Common myeloid progenitor, CD34-positive (primary cell): ENCODE measurements at places on chromosomes 1 and 21.

- DNase-seq: no peak
Measured at GRCh38 chr1:37259019-37259418, 215.4 kb upstream of the ZC3H12A start.

- no peak for DNase-seq
Measured at GRCh38 chr1:98496256-98496995, 165.1 kb upstream of the SNX7 start.

DNA sequence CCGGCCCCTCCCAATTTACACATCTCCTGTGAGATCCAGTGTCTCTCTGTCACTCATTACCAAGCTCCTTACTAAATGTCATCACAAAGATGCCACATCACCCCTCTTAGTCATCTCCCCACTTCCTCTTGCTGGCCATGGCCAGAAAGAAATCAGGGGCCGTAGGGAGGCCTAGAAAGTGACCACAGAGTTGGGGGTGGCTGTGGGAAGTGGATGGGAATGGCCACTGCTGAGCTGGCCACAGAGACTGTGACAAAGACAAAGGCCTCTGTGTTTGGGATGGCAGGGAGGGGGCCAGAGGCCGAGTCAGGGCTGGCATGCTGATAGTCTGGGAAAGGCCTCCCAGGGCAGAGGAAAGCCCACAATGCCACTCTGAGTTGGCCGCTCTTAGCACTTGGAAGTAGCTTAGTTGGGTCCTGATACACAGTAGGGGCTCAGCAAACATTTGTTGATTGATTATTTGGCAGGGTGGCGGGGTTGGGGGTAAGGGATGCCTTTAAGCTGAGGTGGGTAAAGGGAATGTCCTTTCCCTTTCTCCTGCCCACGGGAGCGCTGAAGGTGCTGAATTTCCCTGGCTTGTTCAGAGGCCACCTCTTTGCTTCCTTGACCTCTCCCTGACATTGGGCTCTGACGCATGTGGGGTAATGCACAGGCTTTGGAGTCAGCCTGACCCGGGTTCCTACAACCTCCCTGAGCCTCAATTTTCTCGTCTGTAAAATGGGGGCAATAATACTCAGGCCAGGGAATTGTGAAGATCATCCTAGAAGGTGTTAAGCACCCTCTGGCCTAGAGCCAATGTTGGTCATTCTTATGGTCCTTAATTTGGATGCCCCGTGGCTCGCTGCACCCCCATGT is 13.2 kb downstream of the NAV1 start:
- no peak for DNase-seq

- DNase-seq: no peak
Measured at GRCh38 chr1:3928586-3928985, 28.5 kb upstream of the C1orf174 start.

- peak; percentile 42 for DNase-seq
Measured at GRCh38 chr1:93528412-93528811, 80.5 kb downstream of the FNBP1L start.

- no peak for DNase-seq
Measured at GRCh38 chr1:81449786-81450185, 350.9 kb upstream of the ADGRL2 start.

- DNase-seq: no peak
Measured at GRCh38 chr21:39061766-39062165, 121.5 kb downstream of the PSMG1 start.

- DNase-seq: no peak
Measured at GRCh38 chr1:6907676-6908434, 122.6 kb downstream of the CAMTA1 start.

DNA sequence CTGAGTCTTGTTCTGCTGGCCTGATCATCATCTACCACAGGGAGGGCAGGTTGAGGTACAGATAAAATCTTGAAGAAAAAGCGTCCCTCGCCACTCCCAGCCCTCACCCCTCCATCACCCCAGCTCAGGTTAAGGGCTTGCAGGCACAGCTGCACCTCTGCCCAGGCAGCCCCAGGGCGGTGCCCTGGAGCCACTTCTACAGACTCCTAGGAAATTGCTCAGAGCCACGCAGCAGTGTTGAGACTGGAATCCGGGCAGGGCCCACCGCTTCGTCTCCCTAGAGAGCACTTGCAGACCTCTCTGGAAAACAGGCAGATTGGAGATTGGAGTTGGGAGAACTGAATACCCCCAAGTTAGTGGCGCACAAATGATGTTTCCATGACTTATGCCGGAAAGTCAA is 35.3 kb downstream of the VN1R5 start:
- no peak for DNase-seq

- DNase-seq: no peak
Measured at GRCh38 chr1:55700359-55701130, 485.4 kb upstream of the USP24 start.

DNA sequence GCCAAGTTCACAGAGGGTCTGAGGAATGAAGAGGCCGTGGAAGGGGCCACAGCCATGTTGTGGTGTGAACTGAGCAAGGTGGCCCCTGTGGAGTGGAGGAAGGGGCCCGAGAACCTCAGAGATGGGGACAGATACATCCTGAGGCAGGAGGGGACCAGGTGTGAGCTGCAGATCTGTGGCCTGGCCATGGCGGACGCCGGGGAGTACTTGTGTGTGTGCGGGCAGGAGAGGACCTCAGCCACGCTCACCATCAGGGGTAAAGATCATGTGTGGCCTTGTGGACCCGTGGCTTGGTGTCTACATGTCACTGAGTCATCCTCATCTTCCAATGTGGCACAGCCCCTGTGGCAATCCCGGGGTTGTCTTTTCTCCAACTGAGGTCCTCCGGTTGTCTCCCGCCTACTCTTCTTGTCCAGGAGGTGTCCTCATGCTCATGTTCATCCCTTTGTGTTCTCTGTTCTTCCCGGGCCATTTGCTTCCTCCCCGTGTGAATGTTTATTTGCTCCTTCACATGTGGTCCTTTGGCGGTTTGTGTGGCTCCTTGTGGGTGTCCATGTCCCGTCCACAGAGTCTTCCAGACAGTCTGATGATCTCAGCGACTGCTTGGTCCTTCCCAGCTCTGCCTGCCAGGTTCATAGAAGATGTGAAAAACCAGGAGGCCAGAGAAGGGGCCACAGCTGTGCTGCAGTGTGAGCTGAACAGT is 84.2 kb downstream of the OBSCN start:
- no peak for DNase-seq

DNA sequence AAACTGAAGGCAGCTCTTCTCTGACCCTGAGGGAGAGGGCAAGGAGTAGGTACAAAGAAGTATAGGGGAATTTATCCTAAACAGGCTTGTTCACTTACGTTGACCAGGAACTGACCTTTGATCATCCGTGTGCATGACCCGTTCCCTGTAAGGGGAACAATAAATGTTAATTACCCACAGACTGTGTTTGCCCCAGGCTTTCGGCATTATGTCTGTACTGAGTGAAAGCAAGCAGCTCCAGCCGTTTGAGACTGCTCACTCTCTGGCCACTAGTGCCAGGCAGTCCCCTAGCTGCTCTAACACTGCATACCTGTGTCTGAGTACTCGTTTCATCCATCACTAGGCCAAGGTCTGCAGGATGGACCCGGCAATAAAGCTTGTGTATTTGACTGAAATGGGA is 1365.3 kb downstream of the NCAM2 start:
- no peak for DNase-seq

DNA sequence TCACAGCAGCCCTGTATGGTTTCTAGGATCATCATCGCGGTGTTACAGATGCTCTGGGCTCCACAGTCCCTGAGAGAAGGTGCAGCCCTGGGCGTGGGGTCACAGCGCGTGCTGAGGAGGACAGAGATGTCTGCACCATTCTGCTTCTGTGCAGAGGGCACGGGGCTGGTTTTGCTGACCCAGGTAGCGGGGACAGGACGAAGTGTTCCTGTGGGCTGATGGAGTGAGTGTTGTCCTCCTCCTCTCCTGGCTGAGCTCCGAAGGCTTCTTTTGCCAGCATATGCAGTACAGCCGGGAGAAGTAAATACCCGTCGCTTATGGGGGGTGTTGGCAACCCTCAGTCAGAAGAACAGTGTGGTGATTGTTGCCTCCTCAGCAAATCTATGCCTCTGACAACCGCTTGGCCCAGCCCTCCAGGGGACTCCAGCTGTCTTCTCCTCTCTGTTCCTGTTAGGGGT is 101.5 kb downstream of the DDX20 start:
- DNase-seq: no peak

DNA sequence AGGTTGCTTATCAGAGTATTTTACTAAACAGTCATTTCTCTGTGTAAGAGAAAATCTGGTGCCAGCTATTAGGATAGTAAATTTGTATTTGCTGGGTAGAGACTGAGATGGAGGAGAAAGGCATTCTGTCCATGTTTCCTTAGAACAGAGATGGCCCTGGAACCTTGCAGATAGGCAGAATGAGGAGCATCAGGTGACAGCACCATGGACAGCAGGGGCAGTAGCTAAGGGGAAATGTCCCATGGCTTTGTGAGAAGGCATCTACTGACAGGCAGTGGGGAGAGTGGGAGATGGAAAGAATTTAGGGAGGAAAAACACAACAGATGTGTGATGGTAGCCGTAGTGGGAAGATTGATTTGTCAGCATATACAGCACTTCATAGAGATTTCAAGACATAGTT is 105.0 kb downstream of the PRRX1 start:
- no peak for DNase-seq

GRCh38 chr1:200184196-200184595 is 156.7 kb downstream of the NR5A2 start:
- peak; percentile 91 for DNase-seq

GRCh38 chr1:37634244-37634991 is at the start of gene RSPO1:
Gene RSPO1, minus strand, starts transcription at chr1:37634892. Its CDS starts 5,231 bp downstream, at chr1:37629661.
- peak; percentile 26 for DNase-seq

GRCh38 chr1:14713077-14713476 is 114.6 kb downstream of the KAZN start:
- DNase-seq: no peak

- DNase-seq: no peak
Measured at GRCh38 chr21:39318091-39318959, 4.9 kb upstream of the BRWD1 start.

GRCh38 chr1:3292868-3293562 is 161.4 kb upstream of the ARHGEF16 start:
- DNase-seq: no peak

- no peak for DNase-seq
Measured at GRCh38 chr1:226482196-226482595, 66.4 kb upstream of the STUM start.

GRCh38 chr1:197320991-197321531 is 53.0 kb downstream of the CRB1 start:
- DNase-seq: no peak

DNA sequence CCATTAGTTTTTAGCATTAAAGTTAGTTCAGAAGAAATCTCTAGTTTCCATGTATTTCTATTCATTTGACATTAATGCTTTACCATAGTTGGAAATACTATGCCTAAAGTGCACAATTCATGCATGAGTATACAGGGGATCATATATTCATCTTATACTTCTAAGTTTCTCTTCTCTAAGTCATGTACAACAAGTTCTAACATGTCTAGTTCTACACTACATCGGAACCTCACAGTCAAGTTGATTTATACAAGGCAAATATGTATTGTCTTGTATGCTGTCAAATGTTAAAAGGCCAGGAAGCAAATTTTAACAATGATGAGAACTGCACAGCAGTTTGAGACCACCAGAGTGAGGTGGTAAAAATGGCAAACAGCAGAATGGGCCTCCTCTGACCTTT is 22.9 kb upstream of the MOB3C start:
- no peak for DNase-seq

DNA sequence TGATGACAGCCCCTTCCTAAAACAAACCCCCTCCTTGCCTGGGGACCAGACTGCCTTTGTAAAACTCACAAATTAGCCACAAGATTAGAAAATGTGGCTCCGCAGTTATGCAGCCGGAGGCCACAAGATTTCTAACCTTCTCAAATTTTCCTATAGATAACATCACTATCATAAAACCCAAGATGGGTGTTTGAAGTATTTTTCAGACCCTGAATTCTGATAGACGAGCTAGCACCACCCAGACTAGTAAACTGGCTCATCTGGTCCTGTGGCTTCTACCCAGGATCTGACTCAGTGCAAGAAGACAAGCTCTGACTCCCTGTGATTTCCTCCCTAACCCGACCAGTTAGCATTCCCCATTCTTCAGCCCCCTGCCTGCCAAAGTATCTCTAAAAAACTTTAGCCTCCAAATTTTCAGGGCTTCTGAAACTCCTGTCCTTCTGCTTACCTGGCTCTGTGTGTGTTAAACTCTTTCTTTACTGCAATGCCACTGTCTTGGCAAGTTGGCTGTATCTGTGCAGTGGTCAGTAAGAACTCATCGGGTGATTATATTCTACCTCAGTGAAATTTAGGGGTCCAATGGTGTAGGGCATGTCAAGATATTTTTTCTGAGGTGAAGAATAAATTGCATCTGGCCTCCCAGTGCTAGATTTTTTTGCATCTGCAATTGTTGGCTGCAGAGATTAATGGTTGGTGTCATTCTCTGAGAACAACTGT is 102.1 kb downstream of the S1PR1 start:
- DNase-seq: no peak

DNA sequence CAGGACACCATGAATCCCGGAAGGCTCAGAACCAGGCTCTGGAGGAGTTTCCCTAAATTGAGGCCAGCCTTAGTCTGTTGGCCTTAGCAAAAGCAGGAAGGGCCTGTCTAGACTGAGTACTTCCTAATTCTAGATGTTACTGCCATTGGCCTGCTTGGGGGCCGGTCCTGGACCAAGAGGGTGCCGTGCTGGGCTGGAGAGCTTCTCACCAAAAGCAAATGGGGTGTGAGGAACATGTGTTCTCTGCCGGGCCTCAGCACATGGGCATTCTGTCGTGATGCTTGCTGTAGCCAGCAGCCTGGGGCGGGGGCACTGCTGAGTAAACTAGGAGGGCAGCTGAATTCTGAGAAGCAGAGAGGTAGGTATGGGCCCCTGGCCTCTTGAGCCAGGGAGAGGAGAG is 35.7 kb upstream of the MAN1C1 start:
- no peak for DNase-seq

GRCh38 chr1:241627453-241628259 is 12.5 kb downstream of the CHML start:
- peak; percentile 87 for DNase-seq

DNA sequence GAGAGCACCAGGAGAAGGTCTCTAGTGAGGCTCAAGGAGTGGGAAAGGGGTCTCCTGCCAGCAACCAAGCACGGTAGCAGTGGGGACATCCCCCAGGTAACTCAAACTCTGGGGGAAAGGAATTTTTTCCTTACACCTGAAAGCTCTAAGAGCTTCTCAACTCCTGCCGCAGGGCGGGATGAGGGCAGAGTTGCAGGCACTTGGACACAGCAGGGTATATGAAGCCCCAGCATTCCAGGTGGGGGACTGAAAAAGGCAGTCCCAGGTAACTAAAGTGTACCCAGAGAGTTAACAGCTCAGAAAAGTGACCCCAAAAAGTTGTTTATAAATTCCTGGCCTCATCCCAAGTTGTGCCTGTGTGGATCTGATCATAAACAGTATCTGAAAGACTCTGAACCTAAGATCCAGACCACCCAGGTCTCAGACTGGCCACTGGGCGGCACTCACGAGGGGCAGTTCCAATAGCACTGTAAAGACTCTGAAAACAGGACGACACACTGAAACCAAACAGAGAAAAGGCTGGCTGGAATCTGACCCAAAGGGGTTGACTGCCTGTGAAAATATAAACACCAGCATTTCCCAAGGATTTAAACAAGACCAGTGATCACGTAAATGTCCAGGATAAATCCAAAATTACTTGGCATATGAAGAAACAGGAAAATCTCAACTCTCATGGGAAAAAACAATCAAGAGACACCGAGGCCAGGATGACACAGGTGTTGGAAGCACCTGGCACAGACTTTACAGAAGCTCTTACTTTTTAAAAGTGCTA is 47.5 kb downstream of the HSF2BP start:
- DNase-seq: peak; percentile 53
